Stimulated activated CD8-positive, alpha-beta memory T cell treated with anti-CD3 and anti-CD28 coated beads, Interleukin-15, amount 100 ng/mL, for 24 hours (primary cell): ENCODE measurements at places on chromosomes 1 and 21.

DNA sequence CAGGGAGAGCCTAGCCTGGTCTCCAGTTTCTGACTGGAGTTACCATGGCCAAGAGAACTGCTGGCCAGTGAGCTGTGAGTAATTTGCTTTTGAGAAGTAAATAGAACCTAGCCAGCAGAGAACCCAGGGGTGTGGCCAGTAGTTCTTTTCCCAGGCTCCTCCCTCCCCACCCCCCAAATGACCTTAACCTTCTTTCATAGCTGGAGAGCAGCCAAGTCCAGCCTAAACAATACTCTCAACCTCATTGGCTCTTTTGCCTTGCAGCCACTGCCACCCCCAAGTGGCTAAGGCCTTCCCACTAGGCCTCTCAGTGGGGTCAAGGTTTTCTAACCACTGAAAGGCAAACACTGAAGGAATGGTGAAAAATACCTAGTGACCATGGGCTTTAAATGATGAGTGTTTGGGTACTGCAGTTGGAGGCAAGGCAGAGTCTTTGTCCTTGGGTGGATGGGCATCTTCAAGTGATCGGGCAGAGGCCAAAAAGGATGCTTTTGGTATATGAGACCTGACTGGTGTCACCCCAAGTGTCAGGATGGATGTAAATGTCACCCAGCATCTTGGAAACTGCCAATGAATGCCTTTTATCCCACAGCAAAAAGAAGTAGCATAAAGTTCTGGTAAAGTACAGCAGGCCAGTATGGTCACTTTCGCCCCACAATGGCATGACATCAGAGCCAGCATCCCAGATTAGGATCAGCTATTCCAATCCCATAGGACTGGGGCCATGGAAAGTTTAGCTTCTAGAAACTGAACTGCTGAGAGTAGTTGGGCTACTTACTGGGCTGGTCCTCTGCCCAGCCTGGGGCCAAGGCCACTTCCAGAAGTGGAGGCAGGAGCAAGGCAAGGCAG, 3.5 kb upstream of the PIGV start:
- DNase-seq: no peak

- DNase-seq: no peak
These were observed 148.8 kb upstream of the CAMK1G start for GRCh38 chr1:209434631-209435217.

DNA sequence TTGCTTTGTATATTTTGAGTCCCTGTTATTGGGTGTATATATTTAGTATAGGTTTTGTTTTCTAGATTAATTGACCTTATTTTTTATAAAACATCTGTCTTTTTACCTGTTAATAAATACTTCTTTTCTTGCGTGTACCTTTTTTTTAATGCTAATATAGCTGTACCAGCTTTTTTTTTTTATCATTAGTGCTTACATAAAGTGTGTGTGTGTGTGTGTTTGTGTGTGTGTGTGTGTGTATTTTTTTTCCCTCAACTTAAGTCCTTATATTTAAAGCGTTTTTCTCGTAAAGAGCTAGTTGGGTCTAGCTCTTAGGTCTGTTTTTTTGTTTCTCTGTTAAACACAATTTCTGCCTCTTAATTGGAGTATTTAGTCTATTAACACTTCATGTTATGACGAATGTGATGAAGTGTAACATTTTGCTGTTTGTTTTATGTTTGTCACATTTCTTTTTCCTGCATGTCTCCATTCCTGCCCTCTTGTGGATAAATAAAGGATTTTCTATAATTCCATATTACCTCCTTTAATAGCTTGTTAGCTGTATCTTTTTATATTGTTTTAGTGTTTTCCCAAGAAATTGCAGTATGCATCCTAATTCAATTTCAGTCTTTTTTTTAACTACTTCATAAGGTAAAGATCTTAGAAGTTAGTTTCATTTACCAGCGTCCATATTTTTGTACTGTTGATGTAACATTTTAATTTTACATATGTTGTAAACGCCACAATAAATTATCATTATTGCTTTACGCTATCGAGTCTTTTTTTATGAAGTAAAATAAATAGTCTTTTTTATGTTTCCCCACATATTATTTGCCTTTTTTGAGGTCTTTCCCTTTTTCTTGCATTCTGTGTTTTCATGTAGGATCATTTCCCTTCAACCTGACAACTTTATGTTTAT, 4.3 kb downstream of the PRMT2 start:
- DNase-seq: no peak

GRCh38 chr21:32364387-32364786, 28.4 kb downstream of the URB1 start:
- no peak for DNase-seq

DNA sequence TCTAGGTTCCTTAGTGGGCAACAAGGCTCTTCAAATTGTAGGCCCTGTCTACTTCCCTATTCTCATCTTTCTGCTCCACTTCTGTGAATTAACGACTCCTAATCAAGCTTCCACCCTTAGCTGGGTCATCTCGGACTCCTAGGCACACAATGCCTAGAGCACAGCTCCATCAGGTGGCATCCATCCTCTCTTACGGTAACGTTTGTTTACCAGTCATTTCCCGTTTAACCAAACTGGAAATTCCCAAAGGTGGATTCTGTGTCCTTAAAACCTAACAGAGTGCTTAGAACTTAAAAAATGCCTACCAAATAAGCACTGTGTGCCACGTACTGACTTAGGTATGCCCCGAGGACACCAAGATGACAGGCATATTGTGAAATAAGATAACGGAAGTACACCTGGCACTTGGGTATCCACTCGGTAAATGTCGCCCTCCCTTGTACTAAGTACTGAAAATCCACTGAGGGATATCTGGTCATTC, 1.5 kb downstream of the PARP1 start:
- no peak for DNase-seq

GRCh38 chr1:31949862-31950261, 11.7 kb upstream of the PTP4A2 start:
- no peak for DNase-seq

DNA sequence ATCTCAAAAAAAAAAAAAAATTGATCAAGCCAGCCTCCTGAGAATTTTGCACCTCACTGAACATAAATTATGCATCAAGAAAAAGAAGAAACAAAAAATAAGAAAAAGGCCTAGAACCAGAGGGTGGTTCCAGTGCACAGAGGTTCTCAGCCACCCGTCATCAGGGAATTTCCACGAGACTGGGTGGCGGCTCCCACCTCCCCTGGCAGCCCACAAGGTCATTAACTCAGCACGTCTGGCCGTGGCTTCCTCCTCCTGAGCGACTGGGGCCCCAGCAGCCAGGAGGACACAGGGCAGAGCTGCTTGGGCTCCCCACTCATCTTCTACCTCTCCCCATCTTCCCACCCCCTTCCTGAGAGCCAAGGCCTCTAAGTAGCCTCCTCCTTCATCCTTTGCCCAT, 15.7 kb upstream of the TMEM51 start:
- no peak for DNase-seq

- DNase-seq: no peak
These were observed 3.5 kb downstream of the RYR2 start for GRCh38 chr1:237045278-237046016.

DNA sequence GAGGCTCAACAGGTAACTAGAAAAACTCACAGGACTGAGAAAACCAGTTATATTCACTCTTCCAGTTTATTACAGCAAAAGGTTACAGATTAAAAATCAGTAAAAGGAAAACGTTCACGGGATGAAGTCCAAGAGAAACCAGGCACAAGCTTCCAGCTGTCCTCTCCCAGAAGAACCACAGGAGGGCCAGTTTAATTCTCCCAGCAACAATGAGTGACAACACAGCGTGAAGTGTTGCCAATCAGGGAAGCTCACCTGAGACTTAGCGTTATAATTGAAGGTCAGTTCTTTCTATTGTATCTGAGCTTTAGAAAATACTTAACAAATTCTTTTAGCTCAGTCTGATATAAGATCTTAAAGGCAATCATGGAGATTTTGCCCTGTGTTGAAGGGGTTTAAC, 65.2 kb upstream of the TNR start:
- no peak for DNase-seq

- DNase-seq: no peak
These were observed 17.2 kb downstream of the CTNNBIP1 start for GRCh38 chr1:9892563-9893528.

DNA sequence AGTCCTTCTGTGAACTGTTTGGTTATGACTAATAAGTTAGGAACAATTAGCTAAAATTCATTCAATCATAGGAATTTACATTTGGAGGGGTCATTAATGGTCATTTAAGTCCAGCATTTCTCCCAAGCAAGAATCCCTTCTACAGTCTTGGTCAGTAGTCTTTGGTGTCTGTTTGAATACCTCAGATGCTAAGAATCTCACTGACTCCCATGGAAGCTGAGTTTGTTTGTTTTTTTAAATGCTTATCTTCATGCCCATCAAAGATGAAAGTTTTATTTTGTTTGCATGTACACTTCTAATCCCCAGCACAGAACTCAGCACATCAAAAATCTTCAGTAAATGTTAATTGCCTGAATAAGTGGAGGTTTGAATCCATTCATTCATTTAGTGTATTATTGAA, 41.3 kb upstream of the SLC44A3 start:
- no peak for DNase-seq

DNA sequence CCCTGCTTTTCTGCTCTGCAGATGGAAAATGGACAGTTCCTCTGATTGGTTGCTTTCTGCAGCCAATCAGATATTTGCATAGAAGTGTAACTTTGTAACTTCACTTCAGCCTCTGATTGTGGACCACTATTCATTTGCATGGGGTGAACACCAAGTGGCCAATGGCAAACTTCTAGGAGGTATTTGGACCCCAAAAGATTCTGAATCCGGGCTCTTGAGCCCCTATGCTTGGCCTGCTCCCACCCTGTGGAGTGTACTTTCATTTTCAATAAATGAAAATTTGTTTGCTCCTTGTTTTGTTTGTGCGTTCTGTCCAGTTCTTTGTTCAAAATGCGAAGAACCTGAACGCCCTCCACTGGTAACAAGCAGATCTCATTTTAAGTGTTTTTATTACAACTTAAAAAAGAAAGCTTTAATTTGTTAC, 6.4 kb upstream of the GSTM4 start:
- DNase-seq: no peak

GRCh38 chr1:67711158-67711854, 26.3 kb downstream of the GADD45A start:
- DNase-seq: no peak

DNA sequence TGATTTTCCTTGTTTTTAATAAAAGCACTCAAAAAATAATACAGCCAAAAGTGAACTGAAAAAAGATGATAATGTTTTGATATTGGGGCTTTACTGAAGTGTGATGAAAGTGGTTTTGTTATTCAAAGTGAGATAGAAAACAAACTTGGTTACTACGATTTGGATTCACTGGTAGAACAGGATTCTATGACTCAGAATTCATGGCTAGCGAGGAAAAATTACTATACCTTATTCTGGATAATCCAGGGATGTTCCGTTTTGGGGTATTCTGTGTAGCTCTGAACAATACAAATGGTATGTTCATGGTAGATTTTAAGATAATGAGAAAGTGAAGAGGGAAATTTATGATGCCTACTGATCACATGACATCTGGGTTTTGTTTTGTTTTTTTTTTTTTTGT, 117.7 kb downstream of the NRDC start:
- DNase-seq: no peak

DNA sequence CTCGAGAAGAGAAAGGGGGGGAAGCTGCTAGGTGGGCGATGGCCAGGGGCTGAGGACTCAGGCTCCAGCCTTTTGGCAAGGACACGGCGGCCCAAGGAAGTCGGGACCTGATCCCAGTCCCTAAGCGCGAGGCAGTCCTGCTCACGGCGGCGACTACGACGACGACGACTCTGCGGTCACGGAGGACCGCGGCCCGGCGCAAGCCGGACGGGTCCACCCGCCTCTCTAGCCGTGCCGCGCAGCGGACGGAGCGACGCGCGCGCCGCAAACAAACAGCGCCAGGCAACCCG, 401 bp downstream of the WNT9A start:
- DNase-seq: no peak

DNA sequence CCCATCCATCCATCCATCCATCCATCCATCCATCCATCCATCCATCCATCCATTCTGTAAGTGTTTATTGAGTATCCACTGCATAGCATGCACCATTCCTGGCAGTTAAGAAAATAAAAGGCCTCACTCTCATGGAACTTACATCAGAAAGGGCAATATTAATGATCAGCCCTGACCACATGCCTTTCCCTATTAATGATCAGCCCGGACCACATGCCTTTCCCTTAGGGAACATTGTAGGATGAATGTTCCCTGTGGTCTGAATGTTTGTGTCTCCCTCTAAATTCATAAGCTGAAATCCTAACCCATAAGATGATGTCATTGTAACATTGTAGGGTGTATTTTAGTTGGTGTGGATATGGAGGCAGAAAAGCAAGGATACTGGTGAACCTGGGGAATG, 365.8 kb downstream of the KIF26B start:
- no peak for DNase-seq

DNA sequence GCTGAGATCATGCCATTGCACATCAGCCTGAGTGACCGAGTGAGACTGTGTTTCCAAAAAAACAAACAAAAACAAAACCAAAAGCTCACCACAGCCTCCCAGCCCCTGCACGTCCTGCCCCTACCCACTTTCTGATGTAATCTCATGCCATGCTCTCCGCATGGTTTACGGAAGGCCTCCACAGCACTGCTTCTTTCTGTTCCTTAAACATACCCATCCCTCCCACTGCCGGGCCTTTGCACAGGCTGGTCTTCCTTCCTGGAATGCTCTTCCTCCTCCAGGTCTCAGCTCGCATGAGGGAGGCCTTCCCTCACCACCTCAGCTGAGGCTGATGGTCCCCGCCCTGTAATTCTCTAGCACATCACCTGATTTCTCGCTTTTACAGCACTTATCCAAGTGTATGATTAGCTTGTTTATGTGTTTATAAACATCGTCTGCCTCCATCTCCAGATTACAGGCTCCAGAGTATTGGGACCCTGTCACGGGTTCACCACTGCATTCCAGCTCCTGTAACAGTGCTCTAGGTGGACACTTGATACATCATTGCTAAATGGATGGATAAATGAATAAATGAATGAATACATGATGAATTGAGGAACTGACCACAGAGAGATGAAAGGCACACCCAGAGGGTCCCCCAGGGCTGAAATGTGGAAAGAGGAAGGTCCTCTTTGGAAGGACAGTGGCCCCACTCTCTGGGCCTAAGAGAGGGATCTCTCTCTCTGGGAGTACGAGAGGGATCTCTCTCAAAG, 22.1 kb downstream of the TCEA3 start:
- no peak for DNase-seq

GRCh38 chr1:155858800-155859233, 550 bp upstream of the SYT11 start:
- DNase-seq: no peak

GRCh38 chr21:38392661-38393060, 105.6 kb downstream of the ERG start:
- DNase-seq: no peak
